Mucosa of descending colon (tissue), 3 donors: ENCODE measurements at places on chromosomes 4 and X. TPM values are rescaled to one million over a fixed set of nuclear protein-coding genes. Genes with fewer than 3 reads are reported as not detected.

The USP51 gene
- 0.26 TPM for total RNA-seq

GRCh38 chr4:25063116-25063515, 32.4 kb upstream of the LGI2 start:
- no peak for DNase-seq

GRCh38 chrX:72169008-72169728, 12.4 kb upstream of the PIN4 start:
- no peak for DNase-seq

DNA sequence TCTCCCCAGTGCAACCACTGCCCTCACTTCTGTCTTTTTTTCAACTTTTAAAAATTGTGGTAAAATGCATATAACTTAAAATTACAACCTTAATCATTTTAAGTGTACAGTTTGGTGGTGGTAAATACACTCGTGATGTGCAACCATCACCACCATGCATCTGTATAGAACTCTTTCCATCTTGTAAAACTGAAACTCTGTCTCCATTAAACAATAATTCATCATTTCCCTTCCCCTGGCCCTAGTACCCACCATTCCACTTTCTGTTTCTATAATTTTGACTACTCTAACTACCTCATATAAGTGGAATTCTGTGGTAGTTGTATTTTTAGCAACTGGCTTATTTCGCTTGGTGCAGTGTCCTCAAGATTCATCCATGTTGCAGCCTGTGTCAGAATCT, 6.8 kb upstream of the CTBP1 start:
- no peak for DNase-seq

- no peak for DNase-seq
Observed at GRCh38 chr4:8741513-8742226, 130.0 kb downstream of the HMX1 start.

- DNase-seq, result no peak
Observed at GRCh38 chrX:137926090-137926489, 360.2 kb downstream of the ZIC3 start.
